Fibroblast of lung (primary cell): ENCODE measurements at places on chromosomes 16 and 17.

DNA sequence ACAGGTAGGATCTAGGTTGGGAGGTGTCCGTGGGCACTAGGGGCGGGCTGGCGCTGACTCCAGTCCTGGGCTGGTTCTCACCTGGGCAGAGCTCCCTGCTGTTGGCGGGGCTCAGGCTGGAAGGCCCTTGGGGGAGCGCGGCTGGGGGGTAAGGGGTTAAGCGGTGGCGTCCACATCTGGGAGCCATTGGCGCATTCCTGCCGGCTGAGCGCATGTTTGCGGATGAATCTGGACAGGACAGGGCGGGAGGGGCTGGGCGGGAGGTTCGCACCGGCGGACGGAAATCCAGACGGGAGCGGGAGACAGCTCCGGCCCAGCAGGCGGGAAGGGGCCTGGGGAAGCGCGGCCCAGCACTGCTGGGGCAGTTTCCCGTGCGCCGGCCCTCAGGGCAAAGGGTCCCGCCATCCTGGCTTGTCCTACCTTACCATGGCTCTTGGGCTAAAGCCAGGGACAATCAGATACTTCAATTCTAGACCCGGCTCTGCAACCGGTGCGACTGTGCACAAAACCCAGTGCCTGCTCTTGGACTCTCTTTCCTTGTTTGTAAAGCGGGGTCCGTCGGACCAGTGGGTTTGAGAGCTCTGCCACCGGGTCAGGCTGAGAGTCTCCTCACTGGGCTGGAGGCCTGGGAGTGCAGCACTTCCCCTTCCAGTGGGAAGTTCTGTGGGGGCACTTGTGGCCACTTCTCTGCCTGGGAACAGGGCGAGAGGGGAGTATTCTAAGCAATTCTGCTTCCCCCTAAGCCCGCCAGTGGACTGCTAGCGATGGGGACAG, 7.8 kb downstream of the RARA start:
- peak; percentile 83 for DNase-seq

GRCh38 chr17:44155488-44155887, 13.8 kb downstream of the HROB start:
- DNase-seq: no peak

DNA sequence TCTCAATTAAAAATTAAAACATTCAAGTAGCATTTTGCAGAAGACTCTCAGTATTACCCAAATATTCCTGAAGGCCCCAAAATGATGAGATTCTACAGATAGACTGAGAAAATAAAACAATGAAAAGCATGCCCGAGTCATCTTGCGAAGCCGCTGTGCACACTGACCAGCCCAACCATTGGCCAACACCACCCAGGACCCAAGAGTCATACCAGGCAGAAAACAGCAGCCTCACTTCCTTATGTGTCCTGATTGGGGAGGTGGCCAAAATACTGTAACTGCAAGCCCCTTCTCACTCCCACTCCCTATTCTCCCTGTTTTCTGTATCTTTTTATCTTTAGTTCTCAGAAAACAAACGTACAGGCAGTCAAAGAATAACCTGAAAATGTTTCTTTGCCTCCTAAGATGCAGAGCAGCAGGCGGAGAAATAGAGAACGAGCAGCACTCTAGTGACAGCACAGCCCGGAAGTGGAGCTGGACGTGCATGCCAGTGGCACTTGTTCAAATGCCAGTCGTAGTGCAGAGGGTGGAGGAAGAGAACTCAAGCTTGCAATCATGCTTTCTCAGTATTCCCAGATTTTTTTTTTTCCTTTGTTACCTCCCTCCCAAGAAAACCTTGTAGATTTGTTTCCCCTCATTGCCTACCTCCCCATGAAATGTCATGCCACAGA, 182.3 kb upstream of the SOX9 start:
- no peak for DNase-seq

- DNase-seq: peak; percentile 9
Measured at GRCh38 chr16:84144209-84144858, 643 bp downstream of the HSDL1 start.

DNA sequence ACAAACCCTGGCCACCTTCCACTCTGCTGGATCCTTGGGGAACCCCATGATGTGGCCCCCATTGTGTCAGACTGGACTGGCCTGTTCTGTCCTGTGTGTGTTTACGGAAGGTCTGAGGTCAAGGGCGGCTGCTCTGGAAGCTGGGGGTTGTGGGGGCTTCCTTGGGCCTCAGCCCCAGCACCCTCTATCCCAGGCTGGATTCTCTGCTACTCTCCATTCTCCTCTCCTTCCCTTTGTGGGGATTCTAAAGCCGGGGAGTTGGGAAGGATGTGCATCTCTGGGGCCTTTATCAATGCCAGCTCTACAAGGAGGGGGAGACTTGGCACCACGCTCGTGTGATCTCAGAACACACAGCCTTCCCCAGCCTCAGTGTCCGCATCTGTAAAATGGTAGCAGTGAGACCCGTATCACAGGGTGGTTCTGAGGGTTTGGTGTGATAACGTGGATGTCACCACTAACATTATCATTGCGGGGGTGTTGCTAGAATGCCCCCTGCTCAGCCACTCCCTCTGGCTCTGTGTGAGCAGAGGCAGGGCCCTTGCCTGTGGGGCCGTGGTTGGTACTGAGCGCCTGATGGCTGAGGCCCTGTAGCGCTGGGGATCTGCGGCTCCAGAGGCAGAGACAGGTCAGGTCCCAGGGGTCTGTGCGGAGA, 18.1 kb downstream of the ADGRG1 start:
- DNase-seq: no peak

DNA sequence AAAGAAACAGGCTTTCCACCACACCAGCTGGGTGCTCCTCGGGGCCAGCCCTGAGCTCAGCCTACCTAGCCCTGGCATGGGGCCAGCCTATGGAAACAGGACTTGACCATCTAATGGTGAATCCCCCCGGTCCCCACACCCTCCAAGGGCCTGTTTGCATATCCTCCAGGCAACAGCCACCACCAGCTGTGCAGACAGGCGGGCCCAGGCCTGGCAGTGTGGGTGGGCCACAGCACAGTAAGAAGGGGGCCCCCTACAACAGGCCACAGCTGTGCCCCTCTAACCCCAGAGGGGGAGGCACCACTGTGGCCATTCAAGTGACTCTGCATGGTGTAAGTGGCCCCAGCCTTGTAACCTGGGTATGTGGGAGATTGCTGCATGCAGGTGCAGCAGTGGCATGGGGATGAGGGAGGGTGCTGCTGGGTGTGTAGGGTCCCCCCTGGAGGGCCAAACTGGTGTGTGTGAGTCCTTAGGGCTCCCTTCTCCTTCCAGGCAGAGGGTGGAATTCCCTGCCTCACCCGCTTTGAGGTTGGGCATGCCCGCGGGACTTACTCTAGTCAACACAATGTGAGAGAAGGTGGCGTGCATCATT, 148.2 kb downstream of the C16orf78 start:
- no peak for DNase-seq

DNA sequence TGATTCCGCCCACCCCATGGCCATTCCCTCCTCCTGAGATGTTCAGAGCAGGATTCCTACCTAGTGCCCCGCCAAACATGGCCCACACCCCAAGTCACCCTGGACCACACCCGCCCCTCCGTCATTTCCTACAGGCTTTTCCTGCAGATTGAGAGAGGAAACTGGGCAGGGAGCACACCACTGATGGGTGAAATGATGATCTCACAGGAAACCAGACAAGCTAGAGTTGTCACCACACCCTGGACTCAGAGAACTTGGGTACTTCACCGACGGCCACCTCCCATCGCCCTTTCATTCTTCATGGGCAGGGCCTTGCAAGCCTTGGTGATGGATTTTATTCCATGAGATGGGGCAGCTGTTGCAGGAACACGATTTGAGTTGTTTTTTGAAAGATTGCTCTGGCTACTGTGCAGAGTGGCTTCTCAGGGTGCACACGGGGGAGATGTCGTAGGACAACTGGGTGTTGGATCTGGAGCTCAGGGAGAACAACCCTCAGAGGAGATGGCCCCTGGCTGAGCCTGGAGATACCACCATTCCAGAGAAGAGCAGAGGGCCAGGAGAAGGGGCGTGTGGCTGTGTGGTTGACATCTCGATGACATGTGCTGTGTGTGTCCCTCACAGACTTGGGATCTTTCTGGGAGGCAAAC, 7.4 kb upstream of the B9D1 start:
- DNase-seq: no peak

GRCh38 chr17:887551-888209, 91.9 kb downstream of the NXN start:
- no peak for DNase-seq

DNA sequence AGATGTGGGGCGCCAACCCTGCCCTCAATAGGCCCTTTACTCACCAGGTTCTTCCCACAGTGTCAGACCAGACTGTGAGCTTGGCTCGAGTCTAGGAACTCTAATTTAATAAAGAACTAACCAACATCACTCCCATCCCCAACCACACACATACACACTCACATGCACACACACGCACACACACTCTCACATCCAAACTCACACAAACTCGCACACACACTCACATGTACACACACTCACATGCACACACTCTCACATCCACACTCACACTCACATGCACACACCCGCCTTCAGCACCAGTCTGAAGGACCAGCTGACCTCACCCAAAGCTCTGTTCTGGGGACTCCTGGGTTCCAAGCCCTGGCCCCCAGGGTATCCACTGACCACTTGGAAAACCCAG, 63.8 kb downstream of the COG7 start:
- DNase-seq: no peak

DNA sequence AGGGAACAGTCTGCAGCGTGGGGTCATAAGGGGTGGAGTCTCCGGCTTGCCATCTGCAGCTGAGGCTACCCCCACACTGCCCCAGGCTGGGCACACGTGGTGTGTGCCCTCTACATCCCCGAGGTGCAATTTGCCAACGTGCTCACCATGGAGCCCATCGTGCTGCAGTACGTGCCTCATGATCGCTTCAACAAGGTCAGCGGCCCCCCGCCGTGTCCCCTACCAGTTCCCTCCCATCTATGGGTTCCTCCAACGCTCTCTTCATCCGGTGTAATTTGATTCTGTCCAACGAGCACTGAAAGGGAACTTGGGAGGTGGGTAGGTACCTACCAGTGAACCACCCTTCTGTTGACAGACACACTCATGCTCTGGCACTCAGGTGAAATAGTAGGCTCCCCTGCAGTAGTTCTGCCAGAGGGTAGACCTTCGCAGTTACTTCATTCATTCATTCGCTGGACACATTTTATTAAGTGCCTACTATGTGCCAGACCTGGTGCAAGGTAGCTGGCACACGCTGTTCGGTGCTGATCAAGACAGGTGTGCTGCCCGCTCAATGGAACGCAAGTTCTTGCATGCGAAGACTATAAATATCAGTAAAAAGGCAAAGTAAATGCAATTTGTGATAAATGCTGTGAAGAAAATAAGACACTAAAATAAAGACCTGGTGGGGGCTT, 2.7 kb downstream of the MLLT6 start:
- no peak for DNase-seq

DNA sequence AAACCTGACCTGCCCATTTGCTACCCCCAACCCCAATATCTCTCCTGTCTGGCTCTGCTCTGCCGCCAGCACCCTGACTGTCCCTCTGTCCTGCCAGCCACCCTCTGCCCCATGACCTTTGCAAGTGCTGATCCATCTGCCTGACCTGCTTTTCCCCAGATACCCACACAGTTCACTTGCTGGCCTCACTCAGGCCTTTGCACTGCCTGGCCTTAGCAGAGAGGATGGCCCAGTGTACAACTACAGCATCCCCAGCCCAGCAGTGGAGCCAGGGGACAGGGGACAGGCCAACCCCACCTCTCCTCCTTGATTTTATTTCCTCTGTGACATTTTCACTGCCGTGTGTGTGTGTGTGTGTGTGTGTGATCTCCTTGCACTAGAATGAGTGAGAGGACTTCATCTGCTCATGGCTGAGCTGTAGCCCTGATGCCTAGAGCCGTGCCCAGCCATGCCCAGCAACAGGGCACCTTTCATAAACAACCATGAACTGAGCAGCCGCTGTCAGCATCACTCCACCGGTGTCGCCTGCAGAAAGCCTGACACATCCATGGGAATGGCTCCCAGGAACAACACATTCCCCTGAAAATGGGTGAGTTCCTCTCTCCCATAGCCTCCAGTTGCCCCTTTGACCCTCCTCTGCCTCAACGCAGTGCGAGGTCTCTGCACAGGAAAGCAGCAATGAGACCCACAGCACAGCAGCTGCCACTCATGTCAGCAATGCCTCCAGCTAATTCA, 36.0 kb upstream of the RBFOX3 start:
- no peak for DNase-seq

DNA sequence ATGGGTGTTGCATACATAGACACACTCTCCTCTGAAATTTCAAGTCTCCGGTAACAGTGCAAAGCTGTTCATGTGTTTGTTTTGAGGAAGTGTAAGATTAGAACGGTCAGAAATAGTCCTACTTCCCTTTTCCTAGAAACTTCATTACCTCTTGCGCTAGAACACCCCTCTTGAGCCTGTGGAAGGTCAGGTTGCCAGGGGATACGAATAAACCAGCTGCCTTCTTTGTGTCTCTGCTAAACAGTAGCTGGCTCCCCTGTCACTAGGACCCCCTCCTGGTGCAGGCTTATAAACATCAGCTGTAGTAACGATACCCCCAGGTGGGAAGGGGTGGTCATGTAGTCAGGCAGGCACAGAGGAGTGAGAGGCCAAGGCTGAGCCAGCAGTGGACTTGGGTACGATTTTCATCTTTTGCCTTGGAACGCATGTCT, 113.4 kb upstream of the RCVRN start:
- DNase-seq: no peak

GRCh38 chr16:88331989-88332920, 50.5 kb upstream of the ZNF469 start:
- peak; percentile 100 for DNase-seq
